NCI-H1417 treated with DMSO at 0.1 percent for 48 hours (cell line): ENCODE measurements at places on chromosomes 2 and 18.

DNA sequence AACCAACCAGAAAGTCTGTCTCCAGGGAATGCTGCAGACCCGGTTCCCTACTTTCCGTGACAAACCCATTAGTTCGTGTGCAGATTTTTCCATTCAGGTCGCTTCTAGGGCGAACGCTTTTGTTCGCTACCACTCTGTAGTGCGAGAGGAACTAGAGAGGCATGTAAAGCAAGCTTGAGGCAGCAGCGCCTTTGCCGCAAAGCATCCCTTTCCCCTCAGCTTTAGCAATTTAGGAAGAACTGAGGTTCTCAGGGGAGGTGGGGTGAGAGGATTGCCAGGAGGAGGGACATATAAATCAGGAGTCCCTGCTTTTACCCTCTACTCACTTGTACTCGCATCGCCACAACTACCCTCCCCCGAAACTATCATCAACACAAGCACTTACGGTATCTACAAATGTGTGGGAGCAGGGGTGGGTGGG, 748 bp upstream of the ZNF804A start:
- DNase-seq: no peak

- DNase-seq: no peak
Measured at GRCh38 chr2:205708231-205708631, 25.9 kb downstream of the NRP2 start.

- no peak for DNase-seq
Measured at GRCh38 chr2:7119132-7119835, 202.1 kb downstream of the RNF144A start.

DNA sequence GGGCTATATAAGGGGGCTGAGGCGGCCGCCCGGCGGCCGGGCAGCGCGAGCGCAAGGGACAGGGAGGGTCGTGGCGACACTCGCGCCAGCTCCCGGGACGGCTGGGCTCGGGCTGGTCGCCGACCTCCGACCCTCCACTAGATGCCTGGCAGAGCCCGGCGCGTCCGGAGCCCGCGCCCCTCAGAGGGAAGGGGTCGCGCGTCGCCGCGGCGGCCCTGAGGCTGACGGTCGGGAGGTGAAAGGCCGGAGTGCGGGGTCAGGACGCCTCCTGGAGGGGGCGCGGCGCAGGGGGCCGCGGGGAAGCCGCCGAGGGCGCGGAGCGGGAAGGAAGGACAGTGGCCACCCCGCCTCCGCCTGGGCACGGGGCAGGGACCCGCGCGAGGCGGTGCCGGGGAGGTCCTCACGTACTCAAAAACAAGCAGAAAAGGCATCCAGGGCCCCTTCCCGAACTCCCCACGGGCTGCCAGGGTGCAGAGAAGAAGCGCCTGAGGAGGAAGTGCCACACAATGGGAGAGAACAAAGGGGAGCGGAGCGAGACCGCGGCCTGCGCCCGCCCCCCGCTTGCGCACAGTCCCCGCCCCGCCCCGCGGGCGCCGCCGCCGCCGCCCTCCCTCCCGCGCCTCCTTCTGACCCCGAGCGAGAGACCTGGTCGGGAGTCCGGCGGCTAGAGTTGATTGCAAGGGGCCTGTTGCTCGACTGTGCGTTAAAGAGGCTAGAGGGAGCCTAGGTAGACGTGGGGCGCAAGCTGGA, 776 bp upstream of the KLF7 start:
- peak; percentile 53 for DNase-seq

DNA sequence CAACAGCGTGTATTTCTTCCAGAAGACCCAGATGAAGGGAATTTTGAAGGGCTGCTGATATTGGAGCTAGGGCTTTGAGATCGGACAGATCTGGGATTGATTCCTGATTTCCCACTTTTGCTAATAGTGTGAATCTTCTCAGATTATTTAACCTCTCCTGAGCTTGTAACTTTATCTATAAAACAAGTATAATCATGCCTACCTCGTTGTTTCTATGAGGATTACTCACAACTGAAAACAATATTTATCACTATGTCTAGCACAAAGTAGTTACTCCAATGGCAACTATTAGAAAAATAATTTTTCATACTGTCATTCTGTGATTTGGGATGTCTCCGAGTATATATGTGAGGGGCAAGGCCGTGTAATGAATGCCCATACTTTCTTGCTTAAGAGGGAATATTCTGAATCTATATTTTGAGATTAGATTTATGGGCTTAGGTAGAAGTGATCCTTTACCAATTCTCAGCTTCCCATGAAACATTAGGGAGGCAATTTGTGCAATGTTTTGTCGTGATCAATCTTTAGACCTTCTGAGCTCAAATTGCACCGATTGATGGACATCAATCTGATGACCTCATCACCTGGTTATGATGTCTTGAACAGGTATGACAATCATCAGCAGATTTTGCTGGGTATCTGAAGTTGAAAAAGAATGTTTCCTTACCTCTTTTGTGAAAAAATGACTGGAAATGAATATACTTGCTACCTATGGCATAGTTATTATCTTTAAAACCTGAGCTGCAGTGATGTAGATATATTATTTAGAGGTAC, 339.9 kb downstream of the KCNS3 start:
- no peak for DNase-seq

DNA sequence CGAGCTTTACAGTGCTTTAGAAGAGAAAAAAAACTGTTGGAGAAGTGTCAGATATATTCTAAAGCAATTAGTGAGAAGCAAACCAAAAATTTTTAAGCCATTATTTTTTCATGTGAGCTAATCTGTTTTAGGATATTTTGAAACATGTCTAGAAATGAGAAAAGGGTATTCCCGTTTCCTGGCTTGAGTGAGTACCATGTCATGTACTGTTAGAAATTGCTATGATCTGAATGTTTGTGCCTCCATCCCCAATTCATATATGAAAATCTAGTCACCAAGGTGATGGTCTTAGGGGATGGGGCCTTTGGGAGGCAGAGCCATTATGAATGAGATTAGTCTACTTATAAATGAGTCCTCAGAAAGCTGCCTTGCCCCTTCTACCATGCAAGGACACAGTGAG, 493.3 kb upstream of the GCFC2 start:
- DNase-seq: no peak

- DNase-seq: no peak
Measured at GRCh38 chr2:45524016-45524415, 87.1 kb downstream of the SRBD1 start.

- no peak for DNase-seq
Measured at GRCh38 chr2:189702071-189702470, 27.6 kb downstream of the ANKAR start.

DNA sequence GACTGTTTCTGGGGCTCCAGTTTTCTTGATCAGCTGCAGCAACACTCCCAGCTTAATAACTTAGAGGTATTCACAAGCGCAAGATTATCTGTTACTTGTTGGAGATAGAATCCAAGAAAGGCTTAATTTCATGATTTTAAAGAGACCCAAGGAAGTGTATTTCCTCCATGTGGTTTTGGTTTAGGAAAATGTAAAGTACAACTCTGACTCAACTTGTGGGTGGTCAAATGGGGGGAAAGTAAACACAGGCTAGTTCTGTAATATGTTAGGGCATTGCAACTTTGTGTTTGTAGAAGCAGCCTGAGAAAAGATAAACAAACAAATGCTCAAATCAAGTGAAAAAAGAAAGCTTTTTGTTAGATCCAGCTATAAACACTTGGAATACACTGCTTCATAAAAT, 90.1 kb upstream of the COL3A1 start:
- DNase-seq: no peak

- no peak for DNase-seq
Measured at GRCh38 chr18:48408111-48408726, 964 bp downstream of the ZBTB7C start.

- DNase-seq: no peak
Measured at GRCh38 chr2:46143429-46144132, 153.6 kb upstream of the EPAS1 start.

- DNase-seq: no peak
Measured at GRCh38 chr2:18209934-18210639, 331.6 kb downstream of the KCNS3 start.

- no peak for DNase-seq
Measured at GRCh38 chr18:6837904-6838303, 108.4 kb downstream of the ARHGAP28 start.
